ENCODE measurements at places on chromosomes 12 and 14.

DNA sequence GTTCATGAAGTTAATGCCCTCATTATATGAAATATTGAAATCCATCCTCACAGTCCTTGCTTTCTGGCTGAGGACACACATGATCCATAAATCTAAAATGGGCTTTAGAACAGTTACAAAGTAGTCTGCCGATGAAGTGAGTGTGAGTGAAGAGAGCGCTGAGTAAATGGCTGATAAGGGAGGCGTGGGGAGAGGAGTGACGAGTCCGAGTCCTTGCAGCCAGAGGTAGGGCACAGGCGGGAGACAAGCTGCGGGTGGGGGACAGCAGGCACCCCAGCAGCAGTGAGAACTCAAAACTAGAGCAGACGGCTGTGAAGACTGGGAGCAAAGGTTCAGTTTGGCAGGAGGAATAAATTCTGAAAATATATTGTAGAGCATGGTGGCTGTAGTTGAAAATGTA, 140.1 kb upstream of the ATP2B1 start:
- no peak overlapping the region for H3K27ac ChIP-seq
- no peak for DNase-seq
- H3K4me1 ChIP-seq, result no peaks in the 10 kb centered on the region
- no peak overlapping the region for H3K4me3 ChIP-seq

GRCh38 chr12:111454716-111455447, 49.2 kb downstream of the SH2B3 start:
- H3K4me1 ChIP-seq, result no peaks in the 10 kb centered on the region
- H3K36me3 ChIP-seq, result peaks cover 17% of the 10 kb centered on the region
- H3K27me3 ChIP-seq, result no peaks in the 10 kb centered on the region
- H3K4me3 ChIP-seq, result no peak overlapping the region

- no peaks in the 10 kb centered on the region for H3K36me3 ChIP-seq
- H3K27ac ChIP-seq, result no peak overlapping the region
Observed at GRCh38 chr14:37437490-37437889, 157.6 kb downstream of the FOXA1 start.

DNA sequence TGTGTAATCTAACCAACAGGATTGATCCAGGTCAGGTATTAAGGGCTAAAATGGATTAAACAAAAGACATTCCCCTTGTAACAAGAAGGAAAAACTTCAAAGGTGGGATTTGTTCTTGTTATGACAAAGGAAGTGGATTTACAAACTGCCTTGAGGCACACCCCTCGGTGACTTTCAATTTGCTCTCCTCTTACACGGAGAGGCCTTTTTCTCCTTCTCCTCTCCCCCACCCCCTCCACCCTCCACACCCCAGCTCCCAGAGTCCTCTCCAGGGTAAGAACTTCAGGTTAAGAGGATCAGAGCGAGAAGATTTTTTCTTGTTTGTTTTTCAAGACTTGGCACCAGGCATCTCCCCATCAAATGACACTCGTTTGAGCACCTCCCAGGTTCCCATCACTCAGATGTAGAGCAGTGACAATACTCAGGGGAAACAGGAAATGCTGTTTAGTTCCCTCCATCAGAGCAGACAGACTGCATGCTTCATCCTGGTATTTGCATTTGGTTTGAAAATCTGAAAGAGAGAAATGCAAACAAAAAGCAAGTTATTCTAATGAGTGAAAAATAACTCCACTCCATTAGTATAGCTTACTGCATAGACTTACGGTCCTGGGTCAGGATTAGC, 77.6 kb upstream of the TMEM260 start:
- no peaks in the 10 kb centered on the region for H3K27me3 ChIP-seq
- H3K4me3 ChIP-seq, result no peak overlapping the region
- no peaks in the 10 kb centered on the region for H3K36me3 ChIP-seq
- H3K4me1 ChIP-seq, result peaks cover 26% of the 10 kb centered on the region

DNA sequence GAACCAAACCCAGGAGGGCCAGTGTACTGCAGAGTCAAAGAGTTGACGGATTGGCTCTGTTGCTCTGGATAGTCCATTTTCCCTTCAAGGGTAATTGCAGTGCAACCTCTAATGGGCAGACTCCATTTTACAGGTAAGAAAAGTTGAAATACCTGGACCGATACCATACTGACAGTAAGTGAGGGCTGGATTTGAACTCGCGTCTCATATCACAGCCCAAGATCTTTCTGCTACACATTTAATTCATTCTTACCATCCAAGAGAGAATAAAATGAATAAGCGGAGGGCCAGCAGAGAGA, 356 bp upstream of the ZC3H14 start:
- no peak for DNase-seq
- H3K27ac ChIP-seq, result no peak overlapping the region
- H3K27me3 ChIP-seq, result no peaks in the 10 kb centered on the region
- H3K4me1 ChIP-seq, result peaks cover 13% of the 10 kb centered on the region
- H3K36me3 ChIP-seq, result peaks cover 6% of the 10 kb centered on the region
- H3K4me3 ChIP-seq, result peak overlapping the region; percentile 72

GRCh38 chr14:74140374-74140850, 55.7 kb downstream of the LIN52 start:
- H3K4me1 ChIP-seq, result no peaks in the 10 kb centered on the region
- no peaks in the 10 kb centered on the region for H3K27me3 ChIP-seq
- H3K36me3 ChIP-seq, result no peaks in the 10 kb centered on the region
- no peak overlapping the region for H3K27ac ChIP-seq

DNA sequence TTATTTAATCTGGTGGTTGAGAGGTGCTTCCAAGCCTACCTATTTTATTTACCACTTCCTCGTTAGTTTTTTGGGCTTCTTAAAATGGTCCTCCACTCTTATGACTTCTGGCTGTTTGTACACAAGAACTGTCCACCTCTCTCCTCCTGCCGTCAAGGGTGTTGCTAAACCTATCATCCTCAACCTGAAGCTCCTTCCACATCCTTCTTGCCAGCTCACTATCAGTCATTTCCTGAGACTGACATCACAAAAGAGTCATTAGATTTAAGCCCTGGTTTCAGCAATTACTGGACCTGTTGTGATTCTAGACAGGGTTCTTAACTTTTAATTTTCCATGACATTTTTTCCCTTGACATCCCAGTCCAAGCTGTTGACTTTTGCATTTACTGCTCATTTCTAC, 91.9 kb downstream of the BICD1 start:
- DNase-seq, result no peak
- H3K27ac ChIP-seq, result no peak overlapping the region
- peaks cover 12% of the 10 kb centered on the region for H3K36me3 ChIP-seq
- H3K4me1 ChIP-seq, result no peaks in the 10 kb centered on the region
- H3K27me3 ChIP-seq, result no peaks in the 10 kb centered on the region
- H3K4me3 ChIP-seq, result no peak overlapping the region

GRCh38 chr12:20695232-20695631, at the start of gene SLCO1C1:
TSS of gene SLCO1C1 (plus strand) at chr12:20695332. CDS start at chr12:20699577, 4,245 bp downstream.
- H3K36me3 ChIP-seq, result no peaks in the 10 kb centered on the region
- no peak within 1 kb of the TSS for H3K27ac ChIP-seq
- H3K4me3 ChIP-seq, result no peak within 1 kb of the TSS
- H3K27me3 ChIP-seq, result no peaks in the 10 kb centered on the region

- no peaks in the 10 kb centered on the region for H3K36me3 ChIP-seq
- no peak overlapping the region for H3K27ac ChIP-seq
- H3K4me1 ChIP-seq, result peaks cover 17% of the 10 kb centered on the region
- no peaks in the 10 kb centered on the region for H3K27me3 ChIP-seq
Observed at GRCh38 chr12:75994069-75994740, 37.4 kb downstream of the PHLDA1 start.

DNA sequence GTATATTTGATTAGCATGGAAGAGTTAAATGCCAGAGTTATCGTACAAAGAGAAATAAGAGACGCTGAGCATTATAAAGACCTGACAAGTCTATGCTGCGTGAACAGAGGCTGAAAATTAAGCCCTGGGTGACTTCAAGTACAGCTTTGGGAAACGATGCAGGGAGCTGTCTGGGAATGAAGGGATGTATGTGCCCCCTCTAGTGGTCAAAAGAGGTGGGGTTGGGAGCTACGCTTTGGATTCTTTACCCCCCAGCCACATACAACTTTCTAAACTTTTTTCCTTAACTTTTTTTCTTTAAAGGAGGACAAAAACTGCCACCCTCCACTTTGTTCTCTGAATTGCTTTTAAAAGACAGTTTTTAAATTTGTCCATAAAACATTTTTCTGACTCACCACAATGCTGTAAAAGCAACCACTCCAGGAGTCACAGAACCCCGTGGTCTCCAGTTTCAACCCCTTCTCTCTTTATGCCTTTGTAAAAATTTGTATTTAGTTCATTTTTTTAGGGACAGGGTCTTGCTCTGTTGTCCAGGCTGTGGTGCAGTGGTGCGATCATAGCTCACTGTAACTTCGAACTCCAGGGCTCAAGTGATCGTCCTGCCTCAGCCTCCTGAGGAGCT, 59.4 kb downstream of the ZNF664 start:
- H3K36me3 ChIP-seq, result no peaks in the 10 kb centered on the region
- no peaks in the 10 kb centered on the region for H3K27me3 ChIP-seq
- no peak overlapping the region for H3K27ac ChIP-seq
- DNase-seq, result peak; percentile 79
- 0 out of 2 replicates have a peak, but pooled peaks cover 3% of the 10 kb centered on the region for H3K4me1 ChIP-seq
- no peak overlapping the region for H3K4me3 ChIP-seq

DNA sequence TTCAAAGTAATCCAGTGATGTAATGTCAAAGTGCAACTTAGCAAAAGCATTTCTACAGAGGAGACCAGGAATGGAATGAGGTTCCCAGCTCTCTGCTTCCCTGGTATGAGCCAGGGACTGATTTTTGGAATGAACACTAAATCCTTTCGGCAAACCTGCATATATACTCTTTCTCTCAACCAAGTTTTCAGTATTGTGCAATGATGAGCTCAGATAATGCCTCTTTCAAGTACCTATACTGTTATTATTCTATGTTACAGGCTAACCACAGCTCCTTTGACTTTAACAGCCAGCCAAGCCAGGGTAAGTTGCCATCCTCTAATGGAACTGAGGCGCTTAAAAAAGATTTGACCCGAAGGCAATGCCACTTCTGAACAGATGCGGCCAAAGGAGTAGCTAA, 104.9 kb upstream of the FSCB start:
- DNase-seq, result no peak
- H3K27ac ChIP-seq, result no peak overlapping the region
- H3K4me1 ChIP-seq, result no peaks in the 10 kb centered on the region

GRCh38 chr12:77865178-77865577, 34.5 kb downstream of the NAV3 start:
- H3K4me1 ChIP-seq, result peaks cover 41% of the 10 kb centered on the region
- no peak overlapping the region for H3K4me3 ChIP-seq
- no peaks in the 10 kb centered on the region for H3K27me3 ChIP-seq
- H3K36me3 ChIP-seq, result no peaks in the 10 kb centered on the region
- H3K27ac ChIP-seq, result no peak overlapping the region
- DNase-seq, result no peak

- H3K27ac ChIP-seq, result no peak overlapping the region
- DNase-seq, result no peak
Observed at GRCh38 chr12:3538466-3539030, 47.5 kb downstream of the PRMT8 start.

GRCh38 chr14:65408113-65408512, 4.4 kb upstream of the FUT8 start:
- no peak for DNase-seq
- no peak overlapping the region for H3K27ac ChIP-seq
- H3K27me3 ChIP-seq, result no peaks in the 10 kb centered on the region
- no peaks in the 10 kb centered on the region for H3K4me1 ChIP-seq
- no peak overlapping the region for H3K4me3 ChIP-seq

DNA sequence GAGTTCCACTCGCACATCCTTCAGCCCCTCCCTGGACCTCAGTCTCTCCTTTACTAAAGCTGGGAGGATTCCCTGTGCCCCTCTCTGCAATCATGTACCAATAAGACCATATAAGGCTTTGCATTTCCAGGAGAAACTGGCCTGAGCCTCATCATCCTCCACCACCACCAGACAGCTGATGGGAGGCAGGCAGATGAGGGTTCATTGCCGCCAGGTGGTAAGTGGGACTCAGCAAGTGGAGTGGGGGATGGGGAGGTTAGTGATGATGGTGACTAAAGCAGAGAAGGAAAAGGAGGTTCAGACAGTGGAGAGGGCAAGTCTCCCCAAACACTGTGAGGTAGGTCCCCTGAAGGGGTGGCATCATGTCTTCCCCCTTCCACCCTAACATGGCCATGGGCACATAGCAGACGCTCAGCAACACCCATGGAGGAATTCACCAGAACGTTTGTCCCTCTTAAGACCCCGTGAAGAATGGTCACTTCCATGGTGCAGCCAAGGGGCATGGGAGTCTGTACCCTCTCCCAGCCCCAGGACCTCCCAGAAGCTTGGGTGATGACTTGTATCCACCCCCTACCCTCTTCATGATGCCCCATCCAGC, 4.5 kb upstream of the TNFRSF1A start:
- no peak for DNase-seq
- H3K36me3 ChIP-seq, result no peaks in the 10 kb centered on the region
- no peak overlapping the region for H3K27ac ChIP-seq
- H3K4me1 ChIP-seq, result peaks cover 21% of the 10 kb centered on the region
- H3K4me3 ChIP-seq, result no peak overlapping the region

DNA sequence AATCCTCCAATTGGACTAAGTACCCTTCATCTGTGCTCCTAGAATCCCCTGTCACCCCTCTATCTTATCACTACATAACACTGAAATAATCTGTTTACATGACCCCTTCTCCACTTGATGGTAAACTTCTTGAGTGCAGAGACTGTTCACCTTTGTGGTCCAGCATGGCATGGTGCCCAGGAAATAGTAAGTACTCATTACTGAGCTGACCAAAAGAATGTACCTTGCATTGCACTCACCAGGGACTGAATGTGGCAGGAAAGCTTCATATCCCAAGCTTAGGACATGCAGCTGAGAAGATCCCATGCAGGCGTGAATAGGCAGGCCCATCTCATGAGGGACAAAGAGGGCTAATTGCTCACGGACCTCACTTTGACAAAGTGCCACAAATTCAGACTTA, 1.4 kb upstream of the GARIN2 start:
- H3K4me3 ChIP-seq, result no peak overlapping the region
- DNase-seq, result no peak
- H3K4me1 ChIP-seq, result no peaks in the 10 kb centered on the region
- H3K27me3 ChIP-seq, result no peaks in the 10 kb centered on the region
- H3K36me3 ChIP-seq, result no peaks in the 10 kb centered on the region

DNA sequence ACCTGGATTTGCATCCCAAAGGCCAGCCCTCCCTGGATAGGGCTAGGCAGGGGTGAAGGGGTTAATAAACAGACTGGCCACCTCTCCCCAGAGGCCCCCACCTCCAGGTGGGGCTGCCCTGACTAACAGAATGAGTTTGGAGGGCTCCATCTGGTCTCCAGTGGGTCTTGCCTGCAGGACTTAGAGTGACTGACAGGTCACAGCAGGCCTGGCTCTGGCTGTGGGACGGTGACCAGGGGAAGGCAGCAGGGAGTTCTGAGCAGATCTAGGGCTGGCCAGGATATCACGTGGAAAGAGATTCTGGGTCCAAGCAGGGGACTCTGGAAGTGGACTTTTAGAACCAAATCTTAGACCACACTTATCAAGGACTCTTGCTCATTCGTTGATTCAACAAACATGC, 40.9 kb upstream of the LHX5 start:
- H3K4me1 ChIP-seq, result peaks cover 25% of the 10 kb centered on the region
- no peak overlapping the region for H3K27ac ChIP-seq
- no peak overlapping the region for H3K4me3 ChIP-seq

DNA sequence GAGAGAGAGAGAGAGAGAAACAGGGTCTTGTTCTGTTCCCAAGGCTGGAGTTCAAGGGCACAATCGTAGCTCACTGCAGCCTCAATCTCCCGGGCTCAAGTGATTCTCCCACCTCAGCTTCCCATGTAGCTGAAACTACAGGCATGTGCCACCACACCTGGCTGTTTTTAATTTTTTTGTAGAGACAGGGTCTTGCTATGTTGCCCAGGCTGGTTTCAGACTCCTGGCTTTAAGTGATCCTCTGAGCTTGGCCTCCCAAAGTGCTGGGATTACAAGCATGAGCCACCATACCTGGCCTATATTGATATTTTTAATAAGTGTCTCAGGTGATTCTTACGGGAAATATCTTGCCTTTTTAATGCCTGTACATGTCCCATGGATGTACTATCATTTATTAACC, 50.9 kb upstream of the STON2 start:
- no peaks in the 10 kb centered on the region for H3K27me3 ChIP-seq
- peaks cover 15% of the 10 kb centered on the region for H3K4me1 ChIP-seq
- no peak overlapping the region for H3K4me3 ChIP-seq
- no peaks in the 10 kb centered on the region for H3K36me3 ChIP-seq
- DNase-seq, result no peak
- H3K27ac ChIP-seq, result no peak overlapping the region
